ENCODE measurements at places on chromosomes 11 and 22.

GRCh38 chr11:65571940-65572339, 398 bp upstream of the FAM89B start:
- DNase-seq = no peak

DNA sequence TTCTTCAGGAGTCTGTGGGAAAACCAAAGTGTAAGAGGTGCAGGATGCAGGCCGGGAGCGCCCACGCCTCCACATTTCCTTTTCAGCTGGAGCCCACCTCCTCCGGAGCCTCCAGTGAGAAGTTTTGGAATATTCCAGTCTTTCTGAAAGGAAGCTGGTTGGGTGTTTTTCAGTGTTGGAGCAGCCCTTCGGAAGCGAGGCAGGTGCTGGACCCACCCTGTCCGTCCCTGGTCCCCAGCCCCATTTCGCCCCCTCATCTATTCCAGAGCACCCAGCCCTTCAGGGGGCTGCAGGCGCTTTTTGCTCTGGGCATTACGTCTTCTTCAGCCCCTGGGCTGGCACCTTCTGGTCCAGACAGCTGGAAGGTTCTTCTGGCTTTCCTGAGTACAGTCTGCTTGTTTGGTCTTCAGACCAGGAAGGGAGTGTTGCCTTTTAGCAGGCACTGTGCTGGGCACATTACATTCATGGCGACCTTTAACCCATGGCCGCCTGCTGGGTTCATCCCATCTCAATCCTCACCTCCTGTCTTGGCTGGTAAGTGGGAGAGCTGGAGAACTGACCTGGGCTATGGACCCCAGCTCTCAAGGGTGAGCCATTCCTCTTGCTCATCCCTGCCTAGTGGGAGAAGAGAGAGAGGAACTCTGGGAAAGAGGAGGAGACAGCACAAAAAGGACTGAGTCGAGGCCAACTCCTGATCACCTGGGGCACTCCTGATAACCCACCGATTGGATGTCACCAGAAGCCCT, 710 bp upstream of the THY1 start:
- DNase-seq = no peak

- no peak for DNase-seq
These were observed 10.2 kb downstream of the SCYL1 start for GRCh38 chr11:65535102-65535501.

DNA sequence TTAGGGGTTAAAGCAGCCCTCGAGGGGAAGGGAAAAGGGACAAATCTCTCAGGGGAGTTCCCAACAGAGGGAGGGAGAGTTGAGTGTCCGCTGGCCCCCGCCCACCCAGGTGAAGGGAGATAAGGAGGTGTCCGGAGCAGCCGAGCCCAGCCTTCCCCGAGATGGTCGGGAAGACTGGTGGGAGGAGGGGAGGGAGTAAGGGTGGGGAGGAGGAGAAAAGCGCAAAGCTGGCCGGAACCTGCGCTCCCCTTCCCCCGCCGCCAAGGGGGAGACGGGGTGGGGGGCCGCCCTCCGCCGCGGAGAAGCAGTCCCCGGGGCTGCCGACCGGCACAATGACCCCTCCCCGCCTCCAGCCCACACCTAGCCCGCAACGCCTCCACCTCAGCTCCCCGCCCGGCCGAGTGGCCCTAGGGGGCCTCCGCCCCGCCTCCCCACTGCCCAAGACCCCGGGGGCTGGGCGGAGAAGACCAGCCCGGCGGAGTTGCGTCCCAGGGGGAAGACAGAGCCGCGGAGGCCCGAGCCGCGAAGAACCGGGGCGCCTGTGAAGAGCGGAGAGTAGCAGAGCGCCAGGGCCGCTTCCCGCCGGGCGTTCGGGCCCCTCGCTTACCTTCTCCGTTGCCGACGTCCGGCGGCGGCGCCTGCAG, 479 bp downstream of the RSF1 start:
- peak; percentile 3 for DNase-seq

DNA sequence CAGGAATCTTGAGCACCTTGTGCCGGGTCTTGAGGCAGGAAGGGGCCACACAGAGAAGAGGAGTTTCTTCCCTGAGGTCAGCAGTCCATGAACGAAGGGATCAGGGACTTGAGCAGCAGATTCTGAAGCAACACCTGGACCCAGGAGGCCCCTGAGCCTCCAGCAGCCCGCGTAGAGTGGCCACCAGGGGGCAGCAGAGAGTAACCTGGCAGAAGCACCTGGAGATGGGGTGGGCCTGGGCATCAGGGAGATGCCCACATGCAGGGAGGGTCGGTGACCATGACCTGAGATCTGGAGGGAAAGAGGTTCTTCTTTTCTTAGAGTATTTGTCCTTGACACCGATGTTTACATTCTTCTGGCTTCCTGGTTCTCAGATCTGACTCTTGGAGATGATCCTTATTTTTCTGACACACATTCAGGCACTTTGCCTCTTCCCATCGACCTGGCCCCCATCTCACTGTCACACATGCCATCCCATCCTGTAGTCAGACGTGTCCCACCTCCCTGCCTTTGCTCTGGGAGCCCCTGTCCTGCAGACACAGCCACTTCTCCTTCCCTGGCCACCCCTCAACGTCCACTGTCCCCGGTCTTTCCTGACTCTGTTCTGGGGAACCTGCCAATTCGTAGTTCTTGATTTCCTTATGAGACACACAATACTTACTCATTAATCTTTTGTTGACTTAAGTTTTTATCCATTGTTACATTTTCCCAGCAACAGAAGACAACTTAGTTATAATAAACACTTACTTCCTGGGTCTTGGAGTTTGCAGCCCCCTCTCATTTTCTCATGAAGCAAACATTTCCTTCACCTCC, 66.5 kb downstream of the GGTLC2 start:
- peak; percentile 51 for DNase-seq

GRCh38 chr22:23137905-23138561, 3.8 kb downstream of the RSPH14 start:
- peak; percentile 8 for DNase-seq

GRCh38 chr11:134033696-134034491, 35.0 kb upstream of the JAM3 start:
- no peak for DNase-seq

DNA sequence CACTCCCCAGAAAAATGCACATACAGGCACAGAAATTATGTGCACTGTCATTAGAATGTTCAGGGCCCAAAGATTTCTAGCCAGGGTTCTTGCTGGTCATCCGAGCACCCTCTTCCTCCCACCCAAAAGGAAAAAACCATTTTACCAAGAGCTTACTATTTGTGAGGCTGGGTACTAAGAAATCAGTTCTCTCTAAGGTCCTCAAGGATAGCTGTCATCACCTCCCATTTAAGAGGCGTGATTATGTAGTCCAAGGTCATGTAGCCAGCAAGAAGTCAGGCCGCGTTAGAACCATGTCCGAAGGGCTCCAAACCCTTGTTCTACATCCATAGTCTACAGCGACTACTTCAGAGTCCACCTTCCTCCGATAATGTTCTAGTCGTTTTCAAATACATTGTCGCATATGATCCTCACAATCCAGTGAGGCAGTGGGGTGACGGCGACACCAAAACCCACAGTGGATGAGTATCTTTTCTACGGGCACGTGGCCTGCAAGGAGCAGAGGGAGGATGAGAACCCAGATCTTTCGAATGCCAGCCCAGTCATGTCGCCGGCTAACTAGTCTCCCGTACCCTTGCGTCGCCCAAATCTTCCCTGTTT, 634 bp downstream of the TIMM8B start:
- no peak for DNase-seq

GRCh38 chr11:16784097-16784496, 45.6 kb downstream of the C11orf58 start:
- no peak for DNase-seq

- DNase-seq = no peak
These were observed 20.2 kb upstream of the TXNRD2 start for GRCh38 chr22:19961868-19962245.

DNA sequence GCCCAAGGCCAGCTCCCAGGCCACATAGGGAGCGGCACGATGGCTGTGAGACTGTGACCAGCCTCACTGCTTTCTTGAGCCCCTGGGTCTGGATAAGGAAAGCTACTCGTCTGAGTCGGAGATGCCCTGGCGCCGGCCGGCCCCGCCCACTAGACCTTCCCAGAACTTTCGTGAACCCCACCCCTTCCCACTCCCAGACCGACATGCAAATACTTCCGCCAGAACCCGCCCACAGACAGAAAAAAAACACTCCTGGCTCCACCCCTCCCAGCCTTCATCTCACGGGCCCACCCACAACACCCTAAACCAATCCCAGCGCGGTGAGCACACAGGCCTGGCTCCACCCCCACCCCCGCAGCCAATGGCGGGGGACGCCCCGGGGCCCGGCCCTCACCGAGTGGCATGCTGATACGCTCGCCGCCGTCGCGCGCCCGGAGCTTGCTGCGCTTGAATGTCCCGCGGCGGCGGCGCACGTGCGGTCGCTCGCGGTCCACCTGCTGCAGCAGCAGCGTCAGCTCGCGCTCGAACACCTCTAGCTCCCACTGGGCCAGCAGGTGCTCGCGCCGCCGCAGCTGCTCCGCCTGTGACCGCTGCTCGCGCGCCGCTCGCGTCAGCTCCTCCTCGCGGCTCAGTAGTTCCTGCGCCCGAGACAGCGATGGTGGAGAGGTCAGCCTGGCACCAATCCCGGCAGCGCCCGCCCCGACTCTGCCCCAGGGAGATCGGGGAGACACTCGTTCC, 7.0 kb downstream of the MAP3K11 start:
- DNase-seq = no peak

- no peak for DNase-seq
These were observed 662.1 kb downstream of the NTM start for GRCh38 chr11:132032555-132032954.

GRCh38 chr11:90874986-90875385, 652.1 kb upstream of the CHORDC1 start:
- no peak for DNase-seq

DNA sequence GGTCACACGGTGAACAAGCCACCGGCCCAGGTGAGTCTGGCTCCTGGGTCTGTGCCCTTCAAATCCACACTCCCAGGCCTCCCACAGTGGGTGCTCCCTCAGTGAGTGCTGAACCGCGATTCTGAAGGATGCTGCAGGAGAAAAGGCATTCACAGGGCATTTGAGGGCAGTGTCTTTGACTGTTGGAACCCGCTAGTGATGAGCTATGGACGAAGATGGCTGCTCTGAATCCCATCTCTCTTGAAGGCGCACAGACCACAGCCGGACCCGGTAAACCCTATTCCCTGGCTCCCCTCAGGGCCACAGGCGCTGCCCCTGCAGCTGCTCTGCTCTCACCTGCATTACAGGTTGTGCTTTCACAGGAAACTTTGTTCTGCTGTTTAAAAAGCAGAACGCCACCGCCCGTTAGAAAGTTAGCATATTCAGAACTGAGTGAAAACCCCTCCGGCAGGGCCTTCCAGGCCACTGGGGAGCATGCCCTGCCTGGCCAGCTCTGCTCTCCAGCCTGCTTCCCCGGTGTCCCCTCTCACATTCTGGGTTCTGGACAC, 3.2 kb downstream of the LRRC32 start:
- DNase-seq = no peak

DNA sequence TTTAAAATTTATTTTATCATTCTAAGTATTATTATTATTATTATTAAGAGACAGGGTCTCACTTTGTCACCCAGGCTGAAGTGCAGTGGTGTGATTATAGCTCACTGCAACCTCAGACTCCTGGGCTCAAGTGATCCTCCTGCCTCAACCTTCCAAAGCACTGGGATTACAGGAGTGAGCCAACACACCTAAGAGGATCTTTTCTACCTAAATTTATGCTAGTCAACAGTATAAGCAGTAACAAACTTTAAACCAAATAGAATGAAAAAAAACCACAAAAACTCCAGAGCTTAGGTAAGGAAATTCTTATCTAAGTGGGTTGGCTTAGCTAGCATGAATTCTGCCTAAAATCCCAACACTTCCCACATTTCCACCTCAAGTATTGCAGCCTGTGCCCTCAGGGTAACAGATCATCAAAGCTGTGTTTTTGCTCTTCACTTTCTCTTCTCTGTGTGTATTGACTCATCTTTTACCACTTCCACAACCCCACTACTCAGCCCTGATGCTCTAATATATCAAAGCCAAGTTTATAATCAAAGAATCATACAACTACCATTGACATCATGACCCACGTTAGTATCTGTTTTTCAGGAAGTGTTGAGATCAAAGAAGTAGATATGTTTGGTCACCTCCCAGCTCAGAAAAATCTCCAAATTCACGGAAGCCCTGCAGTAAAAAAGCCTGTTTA, 93.7 kb upstream of the SPON1 start:
- DNase-seq = no peak

GRCh38 chr11:124678416-124678815, 4.7 kb downstream of the SPA17 start:
- DNase-seq = no peak

- no peak for DNase-seq
These were observed 5.4 kb downstream of the SPINDOC start for GRCh38 chr11:63818609-63819008.

DNA sequence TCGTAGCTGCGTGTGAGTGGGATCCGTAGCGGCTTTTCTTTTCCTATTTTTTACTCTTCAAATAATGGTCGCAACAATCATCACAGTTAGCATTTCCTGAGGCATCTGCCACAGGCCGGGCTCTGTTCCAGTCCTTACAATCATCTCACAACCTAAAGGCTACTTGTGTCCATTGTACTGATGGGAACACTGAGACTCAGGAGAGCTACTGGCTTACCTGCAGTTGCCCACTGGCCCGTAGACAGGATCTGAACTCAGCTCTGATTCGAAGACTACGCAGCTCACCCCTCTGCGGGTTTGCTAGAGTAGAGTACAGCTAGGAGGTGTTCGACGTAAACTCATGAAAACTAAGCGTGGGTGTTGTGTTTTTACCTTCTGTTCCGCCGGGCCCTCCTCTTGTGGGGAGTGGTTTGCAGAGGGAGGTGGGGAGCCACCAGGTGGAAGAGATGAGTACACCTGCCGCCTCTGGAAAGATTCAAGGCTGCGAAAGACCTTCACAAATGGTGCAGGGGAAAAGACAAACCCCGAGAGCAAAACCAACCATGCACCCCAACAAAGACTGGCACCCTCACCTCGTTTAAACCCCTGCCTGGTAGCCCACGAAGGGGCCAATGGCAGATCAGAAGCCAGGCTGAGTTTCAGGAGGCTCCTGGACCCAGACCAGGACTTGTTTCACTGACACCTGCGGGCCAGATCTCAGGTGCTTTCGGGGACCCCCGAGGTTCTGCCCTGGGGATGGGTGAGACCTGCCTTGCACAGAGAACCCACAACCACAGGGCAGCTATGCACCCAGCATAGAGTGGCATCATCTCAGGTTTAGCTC, 18.3 kb upstream of the RFPL3 start:
- DNase-seq = no peak

DNA sequence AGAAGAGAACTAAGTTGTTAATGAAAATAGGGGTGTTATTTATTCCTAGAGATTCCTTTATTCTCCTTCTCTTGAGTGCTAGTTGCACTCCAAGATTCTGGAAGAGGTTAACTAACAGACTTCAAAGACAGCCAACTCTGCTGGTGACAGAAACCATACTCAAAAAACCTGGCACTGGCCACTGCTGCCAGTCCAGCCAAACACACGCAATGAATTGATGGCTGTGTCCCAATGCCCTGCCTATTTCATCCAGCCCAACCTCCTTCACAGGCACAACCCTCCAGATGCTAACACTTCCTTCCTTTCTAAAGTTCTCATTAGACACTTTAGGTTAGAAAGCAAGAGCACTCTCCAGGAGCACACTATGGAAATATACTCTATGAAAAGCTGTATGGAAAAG, 150.8 kb upstream of the C11orf58 start:
- DNase-seq = no peak

GRCh38 chr11:61589961-61590360, 9.1 kb upstream of the SYT7 start:
- DNase-seq = no peak

All from activated CD8-positive, alpha-beta memory T cell treated with anti-CD3 and anti-CD28 coated beads for 1 hour (primary cell).